Natural killer cell (primary cell): ENCODE measurements at places on chromosomes 5 and 9. TPM values are rescaled to one million over a fixed set of nuclear protein-coding genes. Genes with fewer than 3 reads are reported as not detected.

GRCh38 chr9:116516456-116516855, 170.6 kb upstream of the TRIM32 start:
- no peak for DNase-seq
- H3K27ac ChIP-seq = no peak overlapping the region
- no peak overlapping the region for H3K4me3 ChIP-seq
- no peaks in the 10 kb centered on the region for H3K4me1 ChIP-seq

The EIF4EBP3 gene
- 5.8 TPM for total RNA-seq

- no peaks in the 10 kb centered on the region for H3K36me3 ChIP-seq
- no peaks in the 10 kb centered on the region for H3K4me1 ChIP-seq
- no peak overlapping the region for H3K4me3 ChIP-seq
- DNase-seq = no peak
- H3K27me3 ChIP-seq = no peaks in the 10 kb centered on the region
- H3K27ac ChIP-seq = no peak overlapping the region
These were observed 27.8 kb downstream of the CRHBP start for GRCh38 chr5:76980518-76981144.

GRCh38 chr5:172088801-172089200, 82.4 kb upstream of the FBXW11 start:
- H3K4me3 ChIP-seq = no peak overlapping the region
- no peaks in the 10 kb centered on the region for H3K27me3 ChIP-seq
- no peak for DNase-seq
- H3K4me1 ChIP-seq = peaks cover 7% of the 10 kb centered on the region
- peaks cover 63% of the 10 kb centered on the region for H3K36me3 ChIP-seq

DNA sequence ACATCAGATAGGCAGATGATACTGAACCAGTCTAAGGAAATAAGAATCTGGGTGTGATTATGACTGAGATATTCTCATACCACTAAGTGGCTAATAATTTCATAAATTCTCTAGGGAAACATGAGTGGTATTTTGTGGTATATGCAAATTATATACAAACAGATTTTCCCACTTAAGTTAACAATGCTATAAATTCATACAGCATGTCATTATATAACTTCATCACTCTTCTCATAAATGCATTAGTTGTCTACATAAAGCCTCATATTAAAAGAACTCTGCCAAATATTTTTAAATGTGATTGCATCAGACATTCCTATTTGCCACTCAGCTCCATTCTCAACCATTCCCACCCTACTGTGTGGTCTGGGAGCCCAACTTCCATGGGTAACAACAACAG, 226.5 kb downstream of the TLE1 start:
- H3K27ac ChIP-seq = no peak overlapping the region
- H3K27me3 ChIP-seq = no peaks in the 10 kb centered on the region
- H3K36me3 ChIP-seq = no peaks in the 10 kb centered on the region
- DNase-seq = no peak
- H3K4me1 ChIP-seq = no peaks in the 10 kb centered on the region

The IGFBPL1 gene
- not detected for total RNA-seq

The C9 gene
- not detected for total RNA-seq

The THOC3 gene
- 14.3 TPM for total RNA-seq

- H3K4me1 ChIP-seq = no peaks in the 10 kb centered on the region
- H3K27me3 ChIP-seq = no peaks in the 10 kb centered on the region
- no peak overlapping the region for H3K27ac ChIP-seq
- H3K4me3 ChIP-seq = no peak overlapping the region
These were observed 930.8 kb upstream of the CDH9 start for GRCh38 chr5:27969157-27969556.

DNA sequence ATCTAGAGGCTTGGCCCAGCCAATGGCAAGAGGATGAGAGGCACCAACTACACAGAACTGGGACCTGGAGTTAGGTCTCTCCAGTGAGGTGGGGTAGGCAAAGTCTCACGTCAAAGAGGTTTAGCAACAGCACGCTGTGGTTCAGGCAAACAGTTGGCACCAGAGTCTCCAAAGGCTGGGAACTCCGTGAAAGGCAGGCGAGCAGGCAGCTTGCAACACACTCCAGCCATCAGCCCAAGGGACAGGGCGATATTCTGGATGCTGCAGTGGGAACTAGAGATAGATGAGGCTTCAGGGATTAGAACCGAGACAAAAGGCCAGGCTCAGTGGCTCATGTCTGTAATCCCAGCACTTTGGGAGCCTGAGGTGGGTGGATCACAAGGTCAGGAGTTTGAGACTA, 129.1 kb downstream of the PDZD2 start:
- H3K27ac ChIP-seq = no peak overlapping the region
- no peak overlapping the region for H3K4me3 ChIP-seq
- peaks cover 2% of the 10 kb centered on the region for H3K4me1 ChIP-seq
- no peaks in the 10 kb centered on the region for H3K27me3 ChIP-seq

The MCC gene
- total RNA-seq = 1.4 TPM

DNA sequence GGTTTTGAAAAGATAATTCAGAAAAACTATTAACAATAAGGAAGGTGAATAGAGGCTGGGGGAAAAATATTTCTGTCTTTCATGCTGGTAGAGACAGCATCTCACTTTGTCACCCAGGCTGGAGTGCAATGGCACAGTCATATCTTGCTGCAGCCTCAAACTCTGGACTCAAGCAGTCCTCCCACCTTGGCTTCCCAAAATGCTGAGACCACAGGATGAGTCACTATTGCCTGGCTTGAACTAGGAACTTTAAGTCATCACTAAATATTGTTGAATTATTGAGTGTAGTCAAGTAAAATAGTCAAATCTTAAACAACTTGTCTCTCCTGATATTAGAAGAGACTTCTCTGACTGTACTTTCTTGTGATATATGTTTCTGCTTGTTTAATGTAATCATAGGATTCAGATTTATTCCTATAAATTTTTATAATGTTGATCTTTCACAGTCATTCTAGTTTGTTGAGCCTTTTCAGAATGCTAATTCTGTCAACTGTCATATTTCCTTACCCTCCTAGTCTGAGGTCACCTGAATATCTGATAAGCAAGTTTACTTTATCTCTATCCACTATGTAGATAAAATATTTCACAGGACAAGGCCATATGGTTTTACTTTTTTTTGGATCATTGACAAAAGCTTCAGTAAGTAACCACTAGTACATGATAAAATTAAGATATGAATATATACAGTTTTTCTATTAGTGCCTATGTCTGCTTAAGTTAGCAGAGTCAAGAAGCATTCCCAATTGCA, 1696.5 kb downstream of the MAT2B start:
- H3K4me3 ChIP-seq = no peak overlapping the region
- H3K4me1 ChIP-seq = no peaks in the 10 kb centered on the region
